Coronary artery (tissue), 2 donors: ENCODE measurements at places on chromosomes 11 and 22.

DNA sequence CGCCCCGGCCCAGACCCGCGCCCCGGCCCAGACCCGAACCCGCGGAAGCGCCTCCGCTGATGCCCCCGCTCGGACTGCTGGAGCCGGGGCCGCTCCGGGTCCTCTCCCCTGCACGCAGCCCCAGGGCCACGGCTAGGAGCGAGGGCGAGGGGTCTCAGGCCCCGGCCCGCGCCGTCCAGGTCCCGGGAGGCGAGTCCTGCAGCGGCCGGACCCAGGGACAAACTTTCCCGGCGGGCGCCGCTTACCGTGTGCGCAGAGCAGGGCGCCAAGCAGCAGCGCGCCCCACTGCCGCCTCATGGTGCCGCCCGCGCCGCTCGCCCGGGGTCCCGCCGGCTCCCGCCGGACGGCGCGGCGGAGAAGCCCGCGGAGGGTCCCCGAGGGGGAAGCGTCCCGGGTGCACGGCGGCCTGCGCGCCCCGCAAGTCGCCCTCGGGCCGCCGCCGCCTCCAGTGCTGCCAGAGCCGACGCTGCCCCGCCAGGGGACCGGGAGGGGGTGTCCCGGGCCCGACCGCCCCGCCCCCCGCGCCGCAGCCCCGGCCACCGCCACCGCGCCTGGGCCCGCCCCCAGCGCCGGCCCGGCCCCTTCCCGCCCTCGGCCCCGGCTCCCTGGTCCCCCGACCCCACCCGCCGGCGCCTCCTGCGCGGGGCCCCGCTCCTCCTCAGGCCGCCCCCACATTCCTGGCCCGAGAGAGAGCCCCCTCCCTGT is at the start of gene LRP4:
Gene LRP4 (minus strand): TSS at position 468 of the 705 bp plus-strand sequence. CDS start 171 bp downstream, at position 297.
- DNase-seq: no peak

DNA sequence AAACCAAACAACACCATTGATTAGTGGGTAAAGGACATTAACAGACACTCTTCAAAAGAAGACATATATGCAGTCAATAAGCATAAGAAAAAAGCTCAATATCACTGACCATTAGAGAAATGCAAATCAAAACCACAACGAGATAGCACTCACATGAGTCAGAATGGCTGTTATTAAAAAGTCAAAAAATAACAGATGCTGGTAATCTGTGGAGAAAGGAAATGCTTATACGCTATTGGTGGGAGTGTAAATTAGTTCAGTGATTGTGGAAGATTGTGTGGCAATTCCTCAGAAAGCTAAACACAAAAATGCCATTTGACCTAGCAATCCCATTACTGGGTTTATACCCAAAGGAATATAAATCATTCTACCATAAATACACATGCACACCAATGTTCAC is 182.6 kb downstream of the TRPC6 start:
- DNase-seq: no peak

DNA sequence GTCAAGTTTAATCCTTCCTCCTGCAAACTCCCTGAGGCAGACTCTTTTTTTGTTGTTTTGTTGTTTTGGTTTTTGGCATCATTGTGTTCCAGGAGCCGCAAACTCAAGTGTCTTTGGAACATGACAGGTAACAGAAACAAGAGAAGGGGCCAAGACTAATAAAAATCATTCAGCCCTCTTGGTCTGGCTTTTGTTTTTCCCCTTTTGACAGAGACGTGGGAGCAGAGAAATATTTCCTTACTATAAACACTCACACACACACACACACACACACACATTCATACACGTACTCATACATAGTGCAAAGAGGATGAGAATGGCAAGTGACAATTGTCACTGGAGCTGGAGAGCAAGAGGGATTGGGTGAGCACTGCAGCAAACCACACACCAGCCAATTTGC is 10.4 kb upstream of the ASPHD2 start:
- no peak for DNase-seq

DNA sequence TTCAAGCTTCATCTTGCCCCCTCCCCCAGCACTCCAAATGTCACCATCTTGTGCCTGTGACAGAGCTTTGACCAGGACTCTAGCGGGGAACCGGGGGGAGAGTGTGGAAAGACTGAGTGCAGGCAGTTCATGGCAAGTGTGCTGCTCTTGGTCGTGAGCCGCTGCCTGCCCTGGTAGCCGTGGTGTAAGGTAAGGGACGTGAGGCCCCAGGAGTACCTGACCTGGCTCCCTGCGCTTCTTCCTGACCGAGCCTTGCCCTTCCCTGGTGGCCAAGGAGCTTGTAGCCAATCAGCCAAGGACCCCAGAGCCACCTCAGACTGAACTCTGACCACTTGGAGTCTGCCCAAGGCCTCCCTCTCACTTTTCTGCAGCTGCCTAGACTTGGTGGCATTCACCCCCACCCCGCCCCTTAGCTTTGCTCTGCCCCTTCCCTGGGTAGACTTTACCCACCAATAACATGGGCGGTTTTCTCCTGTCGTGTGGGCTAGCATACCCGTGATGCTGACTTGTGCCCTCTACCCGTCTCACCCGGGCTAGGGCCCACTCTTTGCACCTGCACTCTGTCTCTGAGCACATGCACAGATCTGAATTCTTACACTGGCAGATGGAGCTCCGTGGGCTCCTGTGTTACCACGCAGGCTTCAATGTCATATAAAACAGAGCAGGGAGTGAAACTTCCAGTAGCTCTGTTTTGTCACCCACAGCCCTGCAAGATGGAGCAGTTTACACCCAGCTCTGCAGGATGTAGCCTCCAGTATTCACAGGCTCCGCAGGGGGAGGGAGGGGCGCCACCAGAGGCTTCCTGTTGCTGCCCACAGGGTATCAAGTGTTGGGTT is 1.5 kb downstream of the DGKZ start:
- no peak for DNase-seq

DNA sequence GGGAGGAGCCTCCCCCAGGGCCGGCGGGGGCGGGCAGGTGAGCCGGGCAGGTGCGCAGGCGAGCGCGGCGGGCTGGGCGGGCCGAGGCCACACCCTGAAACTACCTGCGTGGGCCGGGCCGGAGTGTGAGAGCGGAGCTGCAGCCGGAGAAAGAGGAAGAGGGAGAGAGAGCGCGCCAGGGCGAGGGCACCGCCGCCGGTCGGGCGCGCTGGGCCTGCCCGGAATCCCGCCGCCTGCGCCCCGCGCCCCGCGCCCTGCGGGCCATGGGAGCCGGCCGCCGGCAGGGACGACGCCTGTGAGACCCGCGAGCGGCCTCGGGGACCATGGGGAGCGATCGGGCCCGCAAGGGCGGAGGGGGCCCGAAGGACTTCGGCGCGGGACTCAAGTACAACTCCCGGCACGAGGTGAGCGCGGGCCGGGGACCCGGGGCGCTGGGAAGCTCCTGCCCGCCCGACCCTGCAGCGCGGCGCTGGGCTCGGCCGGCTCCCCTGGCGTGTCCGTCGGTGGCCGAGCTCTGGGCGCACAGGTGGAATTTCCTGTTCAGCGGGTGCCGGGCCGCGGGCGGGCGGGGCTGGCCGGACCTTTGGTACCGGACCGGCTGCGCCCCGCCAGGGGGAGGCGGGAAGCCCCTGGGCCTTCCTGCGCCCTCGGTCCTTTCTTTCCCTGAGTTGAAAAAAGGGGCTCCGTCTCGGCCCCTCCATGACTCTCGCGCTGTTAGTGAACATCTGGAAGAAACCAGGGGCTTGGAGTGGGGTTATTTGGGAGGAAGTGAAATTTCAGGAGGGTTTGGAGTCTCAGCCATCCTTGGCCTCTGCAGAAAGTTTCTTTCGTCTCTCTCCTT is at the start of gene ST14:
Gene ST14 (plus strand): TSS at position 126 of the 841 bp plus-strand sequence. CDS start 198 bp downstream, at position 324.
- no peak for DNase-seq

DNA sequence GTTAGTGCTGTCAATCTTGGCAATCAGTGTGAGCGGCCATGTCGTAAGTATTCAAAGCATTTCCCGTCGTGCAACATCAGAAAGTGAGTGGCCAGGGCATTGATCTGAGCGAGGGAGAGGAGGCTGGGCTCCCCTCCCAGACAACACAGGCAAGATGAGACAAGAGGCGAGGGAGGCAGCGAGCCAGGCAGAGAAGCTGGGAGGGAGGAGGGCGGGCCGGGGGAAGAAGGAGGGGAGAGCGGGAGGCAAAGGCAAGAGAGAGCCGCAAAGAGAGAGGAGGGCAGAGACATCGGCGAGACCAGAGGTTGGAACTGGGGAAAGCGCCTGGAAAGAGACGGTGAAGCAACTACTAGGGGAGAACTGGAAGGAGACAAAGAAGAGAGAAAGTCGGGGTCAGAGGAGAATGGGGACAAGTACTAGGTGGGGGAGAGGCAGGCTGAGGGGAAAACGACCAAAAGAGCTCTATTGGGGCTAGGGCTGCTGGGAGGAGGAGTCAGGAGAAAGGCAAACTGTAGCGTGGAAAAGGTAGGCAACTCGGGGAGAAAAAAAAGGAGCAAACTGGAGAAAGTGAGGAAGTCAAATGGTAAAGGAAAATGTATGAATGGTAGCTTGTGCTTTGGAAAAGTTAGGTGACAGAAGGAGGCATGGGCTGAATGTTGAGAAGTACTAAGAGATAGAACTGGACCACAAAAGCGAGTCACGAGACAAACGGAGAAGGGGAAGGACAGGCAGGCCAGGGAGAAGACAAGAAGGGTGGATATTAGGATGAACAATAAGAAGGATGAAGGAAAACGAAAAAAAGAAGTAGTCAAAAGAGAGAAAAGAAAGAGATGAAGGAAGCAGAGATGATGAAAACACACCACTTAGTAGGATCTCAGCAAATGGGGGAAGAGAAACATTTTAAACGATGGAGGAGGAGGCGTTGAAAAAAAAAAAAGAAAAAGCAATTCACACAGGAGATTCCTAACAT is 130.5 kb upstream of the C11orf58 start:
- peak; percentile 88 for DNase-seq
